ENCODE measurements at places on chromosomes 2 and 18. TPM values are rescaled to one million over a fixed set of nuclear protein-coding genes. Genes with fewer than 3 reads are reported as not detected.

Gene ZAP70
- 1.5 TPM for polyA plus RNA-seq

Gene CIB4
- polyA plus RNA-seq: not detected

Gene IMPACT
- 31.5 TPM for polyA plus RNA-seq

Gene PDIA6
- polyA plus RNA-seq: 163 TPM

Gene PARD6G
- 8.0 TPM for polyA plus RNA-seq

Gene SERPINB12
- 0.67 TPM for polyA plus RNA-seq

Gene ZC3H15
- polyA plus RNA-seq: 81.0 TPM
